ENCODE measurements at places on chromosomes 5 and 9.

GRCh38 chr9:101022704-101023103, 5.8 kb upstream of the PLPPR1 start:
- no peak for DNase-seq

DNA sequence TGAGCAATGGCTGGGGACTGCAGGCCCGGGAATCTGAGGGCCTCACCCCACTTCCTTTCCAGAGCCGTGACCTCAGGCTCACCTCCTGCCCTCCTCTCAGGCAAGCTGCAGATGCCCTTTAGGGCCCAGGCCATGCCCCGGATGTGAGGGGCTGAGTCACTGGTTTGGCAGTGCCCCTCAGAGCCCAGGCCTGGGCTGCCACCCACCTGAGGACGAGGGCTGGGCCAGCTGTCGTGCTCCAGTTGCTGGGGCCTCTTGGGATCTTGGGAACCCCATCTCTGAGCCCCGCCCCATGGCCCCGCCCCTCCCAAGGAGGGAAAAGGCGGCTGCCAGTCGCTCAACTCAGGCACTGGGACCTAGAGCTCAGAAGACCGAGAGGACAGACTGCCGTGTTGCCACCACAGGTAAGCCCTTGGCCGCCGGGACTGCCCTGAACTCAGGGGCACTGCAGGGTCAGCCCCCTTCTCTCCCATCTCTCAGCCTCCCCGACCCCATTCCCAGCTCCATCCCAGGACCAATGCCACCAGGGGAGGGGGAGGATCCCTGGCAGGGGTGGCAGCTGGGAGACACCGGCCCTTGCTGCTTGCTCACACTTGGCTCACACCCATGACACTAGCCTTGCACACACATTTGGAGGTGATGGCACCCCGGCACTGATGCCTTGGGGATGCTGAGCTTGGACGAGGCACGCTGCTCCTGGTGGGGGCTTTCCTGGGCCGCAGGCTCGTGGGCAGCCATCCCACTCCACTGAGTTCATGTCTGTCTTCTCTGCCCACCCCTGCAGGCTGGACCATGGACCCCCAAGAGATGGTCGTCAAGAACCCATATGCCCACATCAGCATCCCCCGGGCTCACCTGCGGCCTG, at the start of gene CYSRT1:
Gene CYSRT1 (plus strand): TSS at position 345 of the 865 bp plus-strand sequence. CDS start 448 bp downstream, at position 793.
- DNase-seq, result no peak

DNA sequence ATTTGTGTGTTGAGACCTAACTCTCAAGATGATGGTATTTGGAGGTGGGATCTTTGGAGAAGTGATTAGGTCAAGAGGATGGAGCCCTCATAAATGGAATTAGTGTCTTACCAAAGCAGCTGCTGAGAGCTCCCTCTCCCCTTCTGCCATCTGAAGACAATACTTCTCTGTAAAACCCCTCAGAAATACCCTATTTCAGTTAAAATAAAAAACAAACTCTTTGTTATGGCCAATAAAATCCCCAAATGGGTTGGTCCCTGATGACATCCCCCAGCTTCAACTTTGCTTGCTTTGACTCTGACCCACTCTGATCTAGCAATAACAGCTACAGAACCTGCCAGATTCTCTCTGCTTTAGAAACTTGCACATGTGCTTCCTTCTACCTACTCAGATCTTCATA, 100.9 kb downstream of the SNCAIP start:
- DNase-seq, result no peak

DNA sequence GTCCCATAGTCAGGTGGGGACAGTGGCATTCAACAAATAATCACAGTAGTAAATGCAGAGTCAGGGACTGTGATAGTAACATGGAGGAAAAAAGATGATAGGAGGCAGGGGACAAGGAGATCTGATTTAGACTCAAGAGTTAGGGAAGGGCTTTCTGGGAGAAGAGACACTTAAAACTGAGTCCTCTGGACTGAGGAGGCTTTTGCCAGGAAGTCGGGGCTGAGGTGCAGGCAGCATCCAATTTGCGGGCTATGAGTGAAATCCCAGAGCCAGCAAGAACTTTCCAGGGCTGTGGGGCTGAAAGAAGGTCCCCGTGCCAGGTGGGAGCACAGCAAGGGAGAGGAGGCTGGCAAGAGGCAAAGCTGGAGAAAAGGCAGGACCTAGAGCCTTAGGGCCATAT, 124.1 kb downstream of the KIF4B start:
- DNase-seq, result no peak

DNA sequence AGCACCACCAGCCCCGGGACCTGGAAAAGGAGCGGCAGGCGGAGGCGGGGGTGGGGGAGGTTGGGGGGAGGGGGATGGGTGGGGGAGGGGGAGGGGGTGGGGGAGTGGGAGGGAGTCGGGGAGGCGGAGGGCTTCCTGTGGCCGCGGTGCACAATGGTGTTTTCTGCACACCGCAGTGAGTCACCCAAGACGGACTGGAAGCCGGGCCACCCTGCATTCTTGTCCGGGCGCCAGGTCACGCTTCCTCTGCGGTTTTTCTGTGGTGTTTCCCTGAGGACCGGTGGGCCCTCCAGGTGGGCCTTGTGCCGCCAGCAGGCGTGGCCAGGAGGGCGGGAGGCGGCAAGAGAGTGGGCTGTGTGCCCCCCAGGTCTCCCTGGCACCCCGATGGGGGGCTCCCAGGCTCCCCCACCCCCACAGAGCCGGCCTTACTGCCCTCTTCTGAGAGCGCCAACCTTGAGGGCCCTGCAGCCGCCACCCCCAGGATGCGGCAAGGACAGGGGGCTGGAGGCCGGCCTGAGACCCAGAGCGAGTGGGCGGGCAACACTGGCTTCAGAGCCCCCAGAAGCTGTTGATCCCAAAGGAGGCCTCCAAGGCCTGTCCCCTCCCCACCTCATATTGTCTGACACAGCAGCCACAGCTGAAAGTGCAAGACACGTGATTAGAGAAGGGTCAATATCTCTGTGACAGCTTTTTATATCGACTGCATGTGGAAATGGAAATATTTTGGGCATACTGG, 11.1 kb downstream of the EXD3 start:
- DNase-seq, result no peak

- no peak for DNase-seq
Observed at GRCh38 chr9:3138231-3139229, 294.6 kb upstream of the PUM3 start.

- DNase-seq, result no peak
Observed at GRCh38 chr5:41871852-41872251, 1.6 kb upstream of the OXCT1 start.
